ENCODE measurements at places on chromosomes 6 and 20.

DNA sequence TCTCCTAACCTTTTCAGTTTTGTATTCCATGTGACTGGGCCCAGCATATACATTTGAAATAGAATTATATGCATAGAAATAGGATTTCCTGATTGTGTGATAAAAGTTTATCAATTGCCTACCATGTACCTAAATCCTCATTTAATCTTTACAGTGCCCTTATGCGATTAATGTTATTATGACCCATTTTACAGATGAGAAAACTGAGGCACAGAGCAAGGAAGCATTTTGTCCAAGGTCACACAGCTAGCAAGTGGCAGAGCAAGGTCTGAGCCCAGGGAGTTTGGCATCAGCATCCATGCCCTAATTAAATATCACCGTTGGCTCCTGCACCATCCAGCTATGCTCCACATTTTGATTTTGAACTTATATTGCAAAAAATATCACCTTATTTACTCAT, 28.2 kb upstream of the PAX1 start:
- DNase-seq: no peak

- DNase-seq: no peak
Observed at GRCh38 chr6:91653895-91654294, 1067.0 kb upstream of the MAP3K7 start.

DNA sequence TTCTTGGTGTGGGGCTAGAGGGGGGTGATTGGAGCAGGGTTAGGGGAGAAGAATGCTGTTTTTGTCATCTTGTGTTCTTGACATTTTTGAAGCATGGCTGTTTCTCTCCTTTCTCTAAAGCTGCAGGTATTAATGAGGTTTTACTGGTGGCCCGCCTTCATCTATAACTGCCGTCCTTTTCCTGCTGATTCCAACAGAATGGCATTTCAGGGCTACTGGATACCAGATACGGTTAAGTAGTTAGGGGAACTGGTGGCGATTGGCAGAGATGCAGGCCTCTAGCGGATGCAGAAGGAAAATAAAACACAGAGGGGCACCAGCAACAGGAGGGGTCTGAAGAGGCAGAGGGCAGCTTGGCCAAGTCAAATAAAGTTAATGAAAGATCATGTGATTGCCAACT, 89.7 kb upstream of the EEF1E1 start:
- no peak for DNase-seq

GRCh38 chr20:44704551-44704971, 10.6 kb upstream of the CCN5 start:
- DNase-seq: no peak

DNA sequence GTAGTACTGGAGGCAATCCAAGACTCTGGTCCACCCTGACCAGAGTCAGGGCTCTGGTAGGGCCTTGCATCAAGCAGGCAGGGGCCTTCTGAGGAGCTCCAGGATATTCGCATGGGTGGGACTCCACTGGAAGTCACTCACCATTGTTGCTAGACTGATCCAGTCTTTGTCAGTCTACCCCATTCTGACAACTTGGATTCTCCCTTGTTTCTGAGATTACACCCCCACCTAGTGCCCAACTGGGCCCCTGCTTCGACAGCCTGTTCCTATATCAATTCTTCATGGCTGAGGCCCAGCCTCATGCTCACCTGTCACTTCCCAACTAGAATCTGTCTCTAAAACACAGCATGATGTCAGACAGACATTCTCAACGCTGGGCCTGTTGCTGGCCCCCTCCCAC, 5.2 kb downstream of the SLC35D3 start:
- no peak for DNase-seq

GRCh38 chr6:130525408-130525807, 159.6 kb downstream of the TMEM200A start:
- no peak for DNase-seq

- no peak for DNase-seq
Observed at GRCh38 chr6:130620338-130620781, 206.8 kb upstream of the SMLR1 start.
